HepG2 (cell line): ENCODE measurements at places on chromosomes 11 and 22. TPM values are rescaled to one million over a fixed set of nuclear protein-coding genes. Genes with fewer than 3 reads are reported as not detected.

CHEK2 gene
- 19.2 and 27.0 TPM in 2 replicates for polyA plus RNA-seq

LSP1 gene
- 0.59 and 1.5 TPM in 2 replicates for polyA plus RNA-seq

GLB1L3 gene
- polyA plus RNA-seq, result not detected in 2 replicates

MMP12 gene
- not detected in 2 replicates for polyA plus RNA-seq

TMEM184B gene
- 16.0 and 16.4 TPM in 2 replicates for polyA plus RNA-seq

KCNJ11 gene
- polyA plus RNA-seq, result 0.38 and 0.52 TPM in 2 replicates

HEPACAM gene
- polyA plus RNA-seq, result 74.8 and 121 TPM in 2 replicates

- no peak for DNase-seq
Observed at GRCh38 chr11:107430525-107430924, 27.1 kb downstream of the CWF19L2 start.

GRCh38 chr11:48020092-48020755 lies 39.9 kb downstream of the PTPRJ start:
- DNase-seq, result no peak

DNA sequence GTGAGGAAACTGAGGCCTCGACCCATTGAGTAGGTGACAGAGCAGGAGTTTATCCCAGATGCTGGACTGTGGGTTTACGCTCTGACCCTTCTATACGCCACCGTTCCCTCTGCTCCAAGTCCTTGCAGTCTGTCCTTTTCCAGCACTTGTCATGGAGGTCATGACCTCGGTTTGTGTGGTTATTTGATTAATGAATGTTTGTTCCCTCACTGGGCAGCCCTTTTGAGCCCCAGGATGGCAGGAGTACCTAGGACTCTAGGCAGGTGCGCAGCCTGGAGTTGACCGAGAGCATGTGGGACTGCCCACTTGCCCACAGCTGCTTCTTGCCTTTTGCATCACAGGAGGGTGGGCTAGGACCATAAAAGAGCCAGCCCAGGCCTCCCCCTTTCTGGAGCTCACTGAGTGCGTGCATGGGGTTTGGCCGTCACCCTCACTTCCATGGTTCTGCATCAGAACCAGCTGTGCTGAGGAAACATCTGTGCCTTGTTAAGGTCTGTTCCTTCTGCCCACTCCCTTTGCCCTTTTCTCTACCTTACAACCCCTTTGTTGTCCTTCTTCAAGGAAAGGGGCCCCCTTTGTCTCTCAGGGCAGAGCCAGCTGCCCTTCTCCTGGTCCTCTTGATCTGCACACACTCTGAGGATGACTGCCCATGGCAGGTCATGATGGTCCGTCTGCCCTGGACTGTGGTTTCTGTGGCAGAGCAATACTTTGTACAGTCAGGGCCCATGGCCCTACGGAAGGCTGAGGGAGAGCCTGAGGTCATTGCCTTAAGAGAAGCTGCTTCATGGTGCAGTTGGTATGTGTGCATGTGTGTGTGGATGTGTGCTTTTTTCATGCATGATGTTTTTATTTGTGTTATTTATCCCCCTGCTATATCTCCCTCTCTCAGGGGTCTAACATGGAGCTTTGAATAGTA lies 38.2 kb downstream of the BMAL1 start:
- peak; percentile 16 for DNase-seq

- DNase-seq, result no peak
Observed at GRCh38 chr22:20573833-20574615, 66.6 kb downstream of the MED15 start.

- no peak for DNase-seq
Observed at GRCh38 chr11:134124660-134125451, 56.0 kb downstream of the JAM3 start.

GRCh38 chr11:32302826-32303225 lies 132.5 kb downstream of the WT1 start:
- no peak for DNase-seq

DNA sequence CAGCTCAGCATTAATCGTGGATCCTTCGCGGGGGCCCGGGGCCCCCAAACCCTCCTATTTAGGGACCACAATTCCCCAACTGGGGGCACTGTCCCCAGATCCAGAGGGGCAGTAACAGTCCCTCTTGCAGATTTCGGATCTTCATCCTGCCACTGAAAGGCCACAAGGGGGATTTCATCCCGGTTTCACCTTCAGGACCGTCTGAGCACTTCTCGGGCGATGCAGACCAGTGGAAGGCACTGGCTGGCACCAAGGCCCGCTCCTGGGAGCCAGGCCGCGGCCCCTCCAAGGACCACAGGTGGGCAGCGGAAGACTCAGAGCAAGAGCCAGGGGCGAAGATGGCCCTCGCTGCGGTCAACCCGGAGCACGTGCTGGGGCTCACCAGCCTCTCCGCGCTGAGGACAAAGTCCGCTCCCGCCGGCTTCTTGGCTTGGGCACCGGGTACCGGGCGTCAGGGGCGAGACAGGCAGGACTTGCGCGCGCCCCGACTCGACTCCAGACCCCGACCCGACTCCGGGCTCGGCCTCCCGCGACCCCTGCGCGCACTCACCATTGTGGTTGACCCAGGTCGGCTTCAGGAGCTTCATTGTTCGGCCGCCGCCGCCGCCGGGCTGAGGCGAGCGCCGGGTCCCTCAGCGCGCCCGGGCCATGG lies 517 bp downstream of the HIRA start:
- DNase-seq, result peak; percentile 39

DNA sequence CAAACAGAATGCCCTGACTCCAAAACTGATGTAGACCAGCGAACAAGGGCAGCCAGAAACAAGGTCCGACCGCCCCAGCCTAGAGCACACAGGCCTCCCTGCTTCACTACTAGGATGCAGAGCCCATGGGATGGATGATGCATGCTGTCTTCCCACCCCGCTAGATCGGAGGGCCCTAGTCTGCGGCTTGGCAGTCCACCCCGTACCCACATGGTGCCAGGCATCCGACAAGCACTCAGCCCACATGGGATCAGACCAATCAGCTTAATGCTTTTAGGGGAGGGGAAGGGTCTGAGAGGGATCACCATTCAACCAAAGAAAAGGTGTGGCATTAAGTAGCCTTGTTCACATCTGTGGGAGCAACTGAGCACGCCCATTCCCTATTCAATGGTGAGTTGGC lies 30.6 kb downstream of the PISD start:
- no peak for DNase-seq

DNA sequence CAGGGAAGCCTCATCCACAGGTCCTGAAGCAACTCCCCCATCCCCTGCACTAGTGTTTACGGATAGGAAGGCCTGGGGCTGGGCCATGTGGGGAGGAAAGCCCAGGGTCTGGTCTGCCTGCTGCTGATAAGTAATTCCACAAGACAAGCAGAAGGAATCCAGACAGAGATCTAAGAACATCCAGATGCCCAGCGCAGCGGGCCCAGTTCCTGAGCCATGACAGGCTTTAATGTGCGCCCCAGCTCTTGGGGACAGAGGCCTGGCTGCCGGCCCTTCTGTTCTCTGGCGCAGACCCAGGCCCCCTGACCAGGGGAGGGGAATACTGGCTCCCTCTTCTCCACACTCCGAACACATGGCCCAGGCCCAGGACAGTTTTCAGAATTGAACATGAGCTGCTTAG lies 28.8 kb upstream of the ETS1 start:
- no peak for DNase-seq

DNA sequence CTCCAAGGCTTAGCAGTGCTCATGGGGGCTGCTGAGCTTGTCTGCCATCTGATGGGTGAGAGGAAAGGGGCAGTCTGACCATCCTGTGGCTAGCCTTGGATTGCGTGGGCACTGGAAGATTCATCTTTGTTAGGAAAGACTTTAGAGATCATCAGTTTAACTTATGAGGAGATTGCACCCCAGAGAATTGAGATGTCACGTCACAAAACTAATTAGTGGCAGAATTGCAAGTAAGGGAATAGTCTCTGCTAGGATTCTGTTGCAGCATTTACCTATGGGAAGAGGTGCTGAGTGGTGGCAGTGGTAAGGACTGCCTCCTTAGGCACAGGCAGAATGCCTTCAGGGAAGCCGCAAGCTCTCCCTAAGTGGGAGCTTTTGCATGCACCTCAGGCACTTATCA lies 42.8 kb upstream of the HSPA8 start:
- no peak for DNase-seq

- DNase-seq, result no peak
Observed at GRCh38 chr11:64243236-64243854, 2.5 kb downstream of the FKBP2 start.

DNA sequence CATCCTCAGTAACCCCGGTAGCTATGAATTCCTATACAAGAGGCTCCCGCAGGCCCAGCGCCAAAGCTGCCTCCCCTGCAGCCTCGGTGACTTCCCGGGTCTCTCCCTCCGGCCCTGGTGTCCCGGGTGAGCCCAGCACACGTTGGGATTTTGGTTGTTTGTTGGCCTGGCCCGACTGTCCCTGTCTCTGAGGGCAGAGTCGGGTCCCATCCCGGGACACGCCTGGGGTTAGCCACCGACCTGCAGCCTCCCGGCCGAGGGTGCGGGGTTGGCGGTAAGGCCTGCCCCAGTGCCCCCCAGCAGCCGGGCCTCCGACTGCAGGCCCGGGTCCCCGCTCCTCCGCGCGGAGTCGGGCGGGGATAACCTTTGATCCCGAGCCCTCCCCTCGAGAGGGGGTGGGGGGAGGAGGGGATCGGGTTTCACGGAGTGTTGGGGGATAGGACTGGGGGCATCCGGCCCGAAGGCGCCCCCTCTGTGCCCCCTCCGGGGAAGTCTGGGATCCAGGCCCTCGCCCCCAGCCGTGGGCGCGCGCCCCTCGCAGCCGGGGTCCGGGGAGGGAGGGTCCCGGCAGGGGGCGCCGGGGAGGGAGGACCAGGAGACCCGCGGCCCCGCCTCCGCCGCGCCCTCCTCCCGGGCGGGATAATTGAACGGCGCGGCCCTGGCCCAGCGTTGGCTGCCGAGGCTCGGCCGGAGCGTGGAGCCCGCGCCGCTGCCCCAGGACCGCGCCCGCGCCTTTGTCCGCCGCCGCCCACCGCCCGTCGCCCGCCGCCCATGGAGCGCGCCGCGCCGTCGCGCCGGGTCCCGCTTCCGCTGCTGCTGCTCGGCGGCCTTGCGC lies at the start of gene FBLN1:
FBLN1 (plus strand) TSS at position 669 of the 835 bp plus-strand sequence; CDS start at position 772, 103 bp downstream.
- DNase-seq, result peak; percentile 71

- no peak for DNase-seq
Observed at GRCh38 chr11:13644997-13645687, 23.3 kb upstream of the FAR1 start.

- DNase-seq, result peak; percentile 89
Observed at GRCh38 chr11:10351765-10352641, 47.1 kb downstream of the ADM start.

DNA sequence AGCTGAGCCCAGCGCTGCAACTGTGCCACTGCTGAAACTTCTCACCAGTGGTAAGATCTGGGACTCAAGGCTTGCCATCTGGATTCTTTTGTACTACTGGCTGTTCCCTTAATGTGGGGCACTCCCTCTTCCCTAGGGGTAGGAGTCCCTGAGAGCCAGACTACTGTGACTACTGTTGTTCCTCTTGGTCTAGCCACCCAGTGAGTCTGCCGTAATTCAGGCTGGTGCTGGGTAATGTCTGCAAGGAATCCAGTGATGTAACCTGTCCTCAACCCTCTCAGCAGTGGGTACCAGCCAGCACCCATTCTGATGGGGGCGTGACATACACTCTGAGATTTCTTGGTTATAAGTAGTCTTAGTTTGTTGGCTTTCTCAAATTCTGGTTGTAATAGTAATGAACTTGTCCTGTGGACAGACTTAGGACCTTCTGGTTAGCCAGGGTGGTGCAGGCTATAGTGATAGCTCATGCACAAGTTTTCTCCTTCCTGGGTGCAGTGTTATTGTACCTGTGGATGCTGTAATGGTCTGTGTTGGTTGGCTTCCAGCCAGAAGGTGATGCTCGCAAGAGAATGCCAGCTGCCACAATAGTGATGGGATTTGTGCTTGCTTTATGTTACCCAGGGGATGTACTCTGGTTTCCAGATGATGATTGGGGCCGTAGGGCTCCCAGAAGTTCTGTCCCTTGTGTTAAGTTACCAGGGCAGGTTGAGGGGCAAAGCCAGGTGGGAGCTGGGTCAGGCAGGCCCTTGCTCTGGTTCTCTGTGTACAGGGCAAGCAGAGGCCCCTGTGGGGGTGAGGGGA lies 65.5 kb downstream of the ARHGAP42 start:
- no peak for DNase-seq

DNA sequence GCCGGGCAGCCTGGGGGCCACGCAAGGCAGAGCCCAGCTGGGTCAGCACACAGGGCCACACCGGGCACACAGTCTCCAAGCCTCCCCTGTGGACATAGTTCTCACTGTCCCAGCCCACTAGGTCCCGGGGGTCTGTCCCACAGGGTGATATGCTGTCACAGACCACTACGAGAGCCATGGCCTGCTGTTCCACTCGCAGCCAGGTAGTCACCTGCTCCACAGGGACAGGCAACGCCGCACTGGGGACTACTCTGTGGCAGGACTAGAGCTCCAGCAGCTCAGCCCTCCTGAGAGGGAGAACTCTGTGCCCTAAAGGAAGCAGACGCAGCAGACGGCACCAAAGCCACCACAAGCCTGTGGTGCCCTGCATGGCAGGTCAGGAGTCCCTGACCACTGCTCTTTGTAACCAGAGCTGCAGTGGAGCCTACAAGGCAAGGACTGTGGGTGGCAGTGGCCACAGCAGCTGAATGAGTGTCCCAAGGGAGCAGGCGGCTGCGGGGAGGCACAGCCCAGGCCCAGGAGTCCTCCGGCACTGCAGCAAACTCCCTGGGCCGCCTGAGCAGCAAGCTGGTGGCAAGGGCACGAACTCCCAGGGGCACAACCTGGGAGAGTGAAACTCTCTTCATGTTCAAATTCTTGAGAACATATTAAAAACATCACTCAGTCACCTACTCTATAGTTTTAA lies 171.2 kb upstream of the GRK3 start:
- no peak for DNase-seq

DNA sequence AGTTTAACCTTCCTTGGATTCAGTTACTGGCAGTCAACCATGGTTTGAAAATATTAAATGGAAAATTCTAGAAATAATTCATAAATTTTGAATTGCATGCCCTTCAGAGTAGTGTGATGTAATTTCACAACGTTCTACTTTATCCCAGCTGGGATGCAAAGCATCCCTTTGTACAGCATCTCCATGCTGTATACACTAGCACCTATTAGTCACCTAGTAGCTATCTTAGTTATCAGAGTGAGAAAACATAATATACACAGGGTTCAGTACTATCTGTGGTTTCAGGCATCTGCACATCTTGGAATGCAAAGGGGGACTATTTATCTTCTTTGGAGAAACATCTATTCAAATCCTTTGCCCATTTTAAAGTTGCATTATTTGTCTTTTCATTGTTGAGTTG lies 30.8 kb downstream of the CBL start:
- no peak for DNase-seq

- no peak for DNase-seq
Observed at GRCh38 chr11:8075119-8075726, 5.8 kb upstream of the TUB start.

- DNase-seq, result no peak
Observed at GRCh38 chr11:74493791-74494630, 487 bp upstream of the LIPT2 start.
